NCI-H526 (cell line): ENCODE measurements at places on chromosomes 4 and X.
A peak's percentile ranks its signal among the peaks of the same experiment; 100 is the strongest.

- DNase-seq: no peak
Measured at GRCh38 chr4:52202931-52203330, 151.8 kb downstream of the SPATA18 start.

- DNase-seq: no peak
Measured at GRCh38 chr4:148747721-148748268, 305.6 kb upstream of the NR3C2 start.

- no peak for DNase-seq
Measured at GRCh38 chr4:38044060-38044459, 83.9 kb downstream of the PTTG2 start.

- DNase-seq: no peak
Measured at GRCh38 chrX:11066812-11067211, 44.3 kb upstream of the HCCS start.

- no peak for DNase-seq
Measured at GRCh38 chr4:69096111-69096656, at the start of gene UGT2B7. UGT2B7 (plus strand) TSS chr4:69096474; CDS start chr4:69096521, 47 bp downstream.

GRCh38 chr4:182238355-182238931, 4.8 kb upstream of the TENM3 start:
- no peak for DNase-seq

GRCh38 chr4:111213531-111213930, 590.7 kb upstream of the PITX2 start:
- DNase-seq: no peak

GRCh38 chr4:185229021-185229818, 19.8 kb downstream of the SNX25 start:
- DNase-seq: no peak

- no peak for DNase-seq
Measured at GRCh38 chr4:189377569-189377968, 563.1 kb upstream of the FRG1 start.

DNA sequence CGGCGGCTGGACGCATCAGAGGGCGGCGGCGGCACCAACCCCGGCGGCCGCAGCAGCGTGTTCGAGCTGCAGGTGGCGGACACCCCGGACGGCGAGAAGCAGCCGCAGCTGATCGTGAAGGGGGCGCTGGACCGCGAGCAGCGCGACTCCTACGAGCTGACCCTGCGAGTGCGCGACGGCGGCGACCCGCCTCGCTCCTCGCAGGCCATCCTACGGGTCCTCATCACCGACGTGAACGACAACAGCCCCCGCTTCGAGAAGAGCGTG, 1.9 kb downstream of the PCDH7 start:
- no peak for DNase-seq

- no peak for DNase-seq
Measured at GRCh38 chr4:153904011-153904410, 115.1 kb upstream of the SFRP2 start.

DNA sequence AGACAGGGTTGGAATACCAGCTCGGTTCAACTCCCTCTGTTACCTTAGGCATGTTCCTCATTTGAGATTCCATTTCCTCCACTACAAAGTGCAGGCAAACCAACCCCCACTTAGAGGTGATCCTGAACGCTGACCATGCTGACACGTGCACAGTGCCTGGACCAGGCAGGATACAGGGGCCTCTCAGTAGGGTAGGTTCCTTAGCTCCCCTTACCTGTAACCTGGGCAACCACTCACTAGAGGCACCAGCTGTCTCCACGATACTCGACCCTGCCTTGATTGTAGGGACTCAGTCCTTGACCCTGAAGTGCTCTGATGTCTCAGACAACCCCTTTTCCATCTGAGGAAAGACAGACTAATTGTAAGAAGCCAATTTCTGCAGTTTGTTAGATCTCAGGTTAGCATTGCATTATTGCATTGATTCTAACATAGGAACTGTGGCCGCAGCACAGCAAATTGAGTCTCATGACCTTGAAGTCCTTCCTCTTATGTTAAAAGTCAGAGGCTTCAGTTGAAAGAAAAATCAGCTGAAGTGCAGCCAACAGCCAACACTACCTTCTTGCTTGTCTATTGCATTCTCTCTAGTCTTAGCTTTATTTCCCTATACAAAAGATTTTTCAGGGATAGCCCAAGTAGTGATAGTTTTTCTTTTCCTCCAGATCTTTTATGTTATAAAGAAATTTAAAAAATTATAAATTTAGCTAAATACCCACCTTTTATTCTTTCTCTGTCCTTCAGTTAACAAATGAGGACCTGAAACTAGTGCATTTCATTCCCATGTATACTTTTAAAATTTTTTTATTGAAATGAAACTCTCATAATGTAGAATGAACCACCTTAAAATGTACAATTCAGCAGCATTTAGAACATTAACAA, 11.2 kb upstream of the C1QTNF7 start:
- DNase-seq: no peak

DNA sequence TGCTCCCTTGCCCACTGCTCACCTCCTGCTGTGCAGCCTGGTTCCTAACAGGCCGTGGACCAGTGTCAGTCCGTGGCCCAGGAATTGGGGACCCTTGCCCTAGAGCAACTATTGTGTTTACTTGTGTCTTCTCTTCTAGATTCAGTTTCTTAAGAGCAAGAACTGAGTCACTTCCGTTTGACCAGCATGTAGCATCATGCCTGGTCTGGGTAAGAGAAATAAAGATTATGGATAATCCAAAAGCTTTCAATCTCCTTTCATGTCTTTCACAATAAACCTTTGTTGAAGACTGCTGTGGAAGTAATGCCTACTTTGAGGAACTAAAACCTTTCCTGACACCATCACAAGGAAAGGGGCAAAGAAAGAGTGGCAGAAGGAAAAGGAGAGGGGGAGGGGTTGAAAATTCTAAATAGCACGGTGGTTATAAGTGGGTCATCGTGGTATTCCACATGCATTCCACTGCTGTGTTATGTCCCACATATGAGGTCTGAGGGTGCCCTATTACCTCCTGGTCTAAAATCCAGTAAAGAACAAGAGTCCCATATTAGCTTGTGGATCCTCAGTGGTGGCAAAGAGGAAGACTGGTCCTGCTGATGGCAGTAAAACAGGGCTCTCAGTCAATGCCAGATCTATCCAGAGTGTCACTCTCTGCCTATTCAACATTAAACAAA, 133.4 kb downstream of the RASL11B start:
- DNase-seq: no peak

GRCh38 chr4:73596001-73596400, 24.2 kb downstream of the RASSF6 start:
- no peak for DNase-seq

DNA sequence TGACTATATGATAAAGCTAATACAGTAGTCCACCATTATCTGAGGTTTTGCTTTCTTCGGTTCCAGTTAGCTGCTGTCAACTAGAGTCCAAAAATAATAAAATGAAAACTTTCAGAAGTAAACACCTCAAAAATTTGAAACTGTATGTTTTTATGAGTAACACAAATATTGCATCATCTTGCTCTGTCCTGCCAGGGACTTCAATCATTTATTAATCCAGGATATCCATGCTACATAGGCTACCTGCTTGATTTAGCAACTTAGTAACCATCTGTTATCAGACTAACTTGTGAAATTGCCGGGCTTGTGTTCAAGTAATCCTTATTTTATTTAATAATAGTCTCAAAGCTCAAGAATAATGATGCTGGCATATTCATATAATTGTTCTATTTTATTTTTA, 1537.8 kb upstream of the PABPC4L start:
- DNase-seq: no peak

GRCh38 chr4:127579821-127580220, 52.9 kb upstream of the INTU start:
- no peak for DNase-seq

GRCh38 chrX:20260885-20261284, 5.8 kb downstream of the RPS6KA3 start:
- no peak for DNase-seq

DNA sequence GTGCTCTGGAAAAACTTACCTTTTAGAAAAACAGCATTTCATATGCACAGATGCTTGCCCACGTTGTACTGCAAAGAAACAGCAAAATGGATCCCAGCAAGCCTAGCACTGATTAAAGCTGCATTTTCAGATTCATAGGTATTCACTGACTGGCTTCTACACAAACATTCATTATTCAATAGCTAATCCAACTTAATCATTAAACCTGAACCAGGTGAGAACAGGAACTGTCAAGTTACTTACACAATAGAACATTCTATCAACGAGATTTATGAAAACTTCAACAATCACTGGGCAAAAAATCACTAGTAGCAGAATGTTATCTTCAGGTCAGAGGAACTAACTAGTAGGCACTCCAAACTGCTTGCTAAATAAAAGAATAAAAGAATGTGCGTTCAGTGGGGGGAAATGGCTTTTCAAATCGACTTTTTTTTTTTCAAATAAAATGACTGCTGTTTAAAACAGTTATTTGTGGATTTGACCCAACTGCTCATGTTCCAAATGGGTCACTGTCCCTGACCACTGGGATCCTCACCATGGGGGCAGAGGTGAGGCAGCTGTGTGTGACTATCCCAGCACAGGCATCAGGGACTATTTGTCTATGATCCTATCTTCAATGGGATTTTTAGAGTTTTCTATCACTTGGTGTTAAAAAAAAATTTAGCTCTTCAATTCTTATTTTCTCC, 42.3 kb downstream of the STX18 start:
- no peak for DNase-seq

GRCh38 chr4:187073820-187074219, 350.2 kb upstream of the FAT1 start:
- no peak for DNase-seq

DNA sequence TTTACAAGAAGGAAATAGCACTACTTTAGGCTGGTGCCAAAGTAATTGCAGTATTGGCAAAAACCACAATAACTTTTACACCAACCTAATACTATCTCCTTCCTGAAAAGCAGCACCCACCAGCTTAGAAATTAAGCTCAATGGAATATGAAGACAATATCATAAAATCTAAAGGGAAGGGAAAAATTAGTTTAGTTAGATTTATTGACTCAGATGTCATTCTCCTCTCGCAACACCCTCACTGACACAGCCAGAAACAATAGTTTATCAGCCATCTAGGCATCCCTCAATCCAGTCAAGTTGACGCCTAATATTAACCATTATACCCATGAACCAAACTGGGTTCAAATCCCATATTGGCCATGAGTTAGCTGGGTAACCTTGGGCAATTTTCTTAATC, 820.4 kb upstream of the EPHA5 start:
- no peak for DNase-seq

DNA sequence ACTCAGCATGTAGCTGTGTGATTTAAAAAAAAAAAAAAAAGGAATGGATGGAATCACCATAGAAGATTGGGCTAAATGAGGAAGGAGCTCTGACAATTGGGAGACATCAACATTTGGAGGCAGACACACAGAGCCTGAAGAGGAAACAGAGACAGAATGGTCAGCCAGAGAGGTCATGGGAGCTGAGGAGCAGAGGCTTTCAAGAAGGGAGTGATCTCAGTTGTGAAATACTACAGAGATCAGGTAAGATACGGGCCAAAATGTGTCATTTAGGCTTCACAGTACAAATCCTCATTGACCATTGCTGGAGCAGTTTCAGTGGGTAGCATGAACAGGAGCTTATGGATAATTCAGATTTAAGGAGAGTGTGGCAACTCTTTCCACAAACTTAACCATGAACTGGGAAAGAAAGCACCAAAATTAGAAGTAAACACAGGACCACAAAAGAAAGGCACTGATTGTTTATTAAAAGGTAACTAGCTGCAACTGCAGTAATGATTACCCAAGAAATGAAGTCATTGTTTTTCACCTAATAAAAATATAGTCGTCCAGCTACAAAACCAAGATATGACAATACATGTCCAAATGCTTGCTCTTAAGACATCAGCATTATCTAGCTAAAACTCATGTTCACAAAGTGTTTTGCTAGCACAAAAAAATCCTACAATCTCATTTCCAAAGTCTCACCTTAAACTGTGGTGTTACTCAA, 203.2 kb downstream of the DHX15 start:
- DNase-seq: no peak

DNA sequence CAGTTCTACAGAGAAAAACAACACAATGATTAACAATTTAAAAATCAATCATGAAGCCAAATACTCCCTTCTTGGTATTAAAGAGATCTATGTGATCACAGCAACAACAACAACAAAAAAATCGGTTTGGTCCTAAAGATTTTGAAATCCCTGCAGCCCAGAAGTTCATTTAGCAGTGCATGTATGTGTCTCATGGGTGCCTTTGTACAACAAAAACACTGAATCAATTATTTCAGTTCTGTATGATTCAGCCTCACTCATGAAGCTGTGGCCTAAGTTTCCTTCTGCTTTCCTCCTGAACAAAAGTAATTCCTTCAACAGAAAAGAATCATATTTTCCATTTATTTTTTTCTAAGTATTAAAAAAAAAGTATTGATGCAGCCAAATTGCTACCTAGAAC, 393.4 kb upstream of the NDST3 start:
- no peak for DNase-seq

- no peak for DNase-seq
Measured at GRCh38 chrX:129769467-129770154, 10.1 kb upstream of the SASH3 start.

- DNase-seq: no peak
Measured at GRCh38 chrX:153651540-153652079, 4.6 kb downstream of the DUSP9 start.

DNA sequence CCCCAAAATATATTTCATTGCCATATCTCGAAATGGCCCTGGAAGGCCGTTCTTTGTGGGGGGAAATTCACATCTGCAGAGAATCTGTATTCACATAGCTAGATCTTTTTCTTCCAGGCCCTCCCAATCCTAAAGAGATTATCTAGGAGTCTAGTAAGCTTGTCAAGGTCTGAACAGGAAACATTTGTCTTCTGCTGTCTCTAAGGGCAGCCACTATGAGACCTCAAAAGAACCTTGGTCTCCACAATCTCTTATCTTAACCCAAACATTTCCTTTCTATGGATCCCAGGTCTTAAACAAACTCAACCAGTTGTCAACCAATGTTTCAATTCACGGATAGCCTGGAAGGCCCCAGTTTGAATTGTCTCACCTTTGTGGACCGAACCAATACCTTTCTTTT, 45.0 kb downstream of the CRLF2 start:
- no peak for DNase-seq

DNA sequence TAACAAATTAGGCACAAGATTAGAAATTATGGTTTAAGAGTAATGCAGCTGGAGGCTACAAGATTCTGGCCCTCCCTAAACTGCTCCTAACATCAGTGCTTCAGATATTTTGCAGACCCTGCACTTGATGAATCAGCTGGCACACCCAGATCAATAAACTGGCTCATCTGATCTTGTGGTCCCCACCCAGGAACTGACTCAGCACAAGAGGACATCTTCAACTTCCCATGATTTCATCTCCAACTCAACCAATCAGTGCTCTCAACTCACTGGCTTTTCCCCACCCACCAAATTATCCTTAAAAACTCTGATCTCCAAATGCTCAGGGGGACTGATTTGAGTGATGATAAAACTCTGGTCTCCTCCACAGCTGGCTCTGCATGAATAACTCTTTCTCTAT, 21.7 kb upstream of the TMEM33 start:
- DNase-seq: no peak

- DNase-seq: no peak
Measured at GRCh38 chr4:186757696-186758355, 34.2 kb upstream of the FAT1 start.

- peak; percentile 24 for DNase-seq
Measured at GRCh38 chrX:56733459-56734046, 4.5 kb downstream of the NBDY start.
